ENCODE measurements at places on chromosomes 6 and 20.

DNA sequence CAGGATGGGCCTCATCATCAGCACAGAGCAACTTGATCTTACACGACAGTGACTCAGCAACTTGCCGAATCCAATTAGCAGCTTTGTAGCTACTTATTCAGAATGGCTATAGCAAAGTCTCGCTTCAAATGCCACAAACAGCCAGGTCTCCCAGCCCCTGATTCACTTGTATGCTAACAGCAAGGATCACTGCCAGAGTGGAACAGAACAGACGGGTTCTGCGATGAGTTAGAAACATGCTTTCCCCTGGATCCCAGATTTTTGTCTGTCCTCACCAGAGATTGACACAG lies 254.4 kb downstream of the NRN1 start:
- DNase-seq: no peak

DNA sequence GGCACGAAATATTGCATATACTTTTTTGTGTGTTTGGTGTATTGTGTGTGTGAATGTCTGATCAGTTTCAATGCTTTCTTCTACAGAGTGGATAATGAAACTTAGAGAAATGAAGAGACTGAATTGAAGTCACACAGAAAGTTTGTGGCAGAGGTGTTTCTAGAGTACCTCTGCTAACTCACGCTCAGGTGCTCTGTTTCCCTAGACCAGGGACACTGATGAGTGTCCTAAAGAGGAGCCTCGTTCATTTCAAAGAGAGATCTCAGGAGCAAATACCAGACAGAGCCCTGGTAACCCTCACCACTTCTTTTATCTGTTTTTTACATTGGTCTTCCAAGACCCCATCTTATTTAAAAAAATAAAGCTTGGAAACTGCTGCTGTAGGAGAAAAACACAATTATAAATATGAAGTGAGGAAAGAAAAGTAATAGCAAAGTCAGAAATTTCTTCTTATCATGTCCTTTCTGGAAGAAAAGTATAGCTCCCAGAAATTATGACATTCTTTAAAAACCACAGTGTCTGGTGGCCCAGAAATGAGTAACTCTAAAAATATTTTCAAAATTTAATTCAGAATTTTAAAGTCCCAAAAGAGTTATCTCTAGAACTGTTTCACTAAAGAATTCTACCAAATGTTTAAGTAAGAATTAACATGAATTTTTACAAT lies 720.6 kb downstream of the RFPL4B start:
- no peak for DNase-seq

DNA sequence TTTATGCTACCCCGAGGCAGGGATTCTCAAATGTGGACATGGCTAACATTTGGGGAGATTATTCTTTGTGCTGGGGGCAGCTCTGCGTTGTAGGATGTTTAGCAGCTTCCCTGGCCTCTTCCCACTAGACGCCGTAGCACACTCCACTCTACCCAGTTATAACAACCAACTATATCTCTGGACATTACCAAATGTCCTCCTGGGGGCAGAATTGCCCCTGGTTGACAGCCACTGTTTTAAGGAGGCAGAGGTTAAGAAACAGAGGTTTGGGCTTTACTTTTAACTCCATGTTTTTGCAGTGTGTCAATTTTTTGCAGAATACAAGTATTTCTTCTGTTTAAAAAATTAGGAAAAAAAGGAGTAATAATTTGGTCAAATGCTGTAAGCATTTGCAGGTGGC lies 56.2 kb upstream of the BMP6 start:
- no peak for DNase-seq

DNA sequence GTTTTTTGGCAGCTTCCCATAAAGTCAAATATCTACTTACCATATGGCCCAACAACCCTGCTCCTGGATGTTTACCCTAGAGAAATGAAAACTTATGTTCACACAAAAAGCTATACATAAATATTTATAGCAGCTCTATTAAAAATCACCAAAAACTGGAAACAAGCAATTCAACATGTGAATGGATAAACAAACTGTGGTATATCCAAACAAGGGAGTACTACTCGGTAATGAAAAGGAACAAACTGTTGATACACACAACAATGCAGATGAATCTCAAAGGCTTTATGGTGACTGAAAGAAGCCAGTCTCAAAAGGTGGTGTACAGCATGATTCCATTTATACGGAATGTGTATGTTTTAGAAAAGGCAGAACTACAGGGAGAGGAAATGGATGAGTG lies 48.4 kb downstream of the PREX1 start:
- DNase-seq: no peak

DNA sequence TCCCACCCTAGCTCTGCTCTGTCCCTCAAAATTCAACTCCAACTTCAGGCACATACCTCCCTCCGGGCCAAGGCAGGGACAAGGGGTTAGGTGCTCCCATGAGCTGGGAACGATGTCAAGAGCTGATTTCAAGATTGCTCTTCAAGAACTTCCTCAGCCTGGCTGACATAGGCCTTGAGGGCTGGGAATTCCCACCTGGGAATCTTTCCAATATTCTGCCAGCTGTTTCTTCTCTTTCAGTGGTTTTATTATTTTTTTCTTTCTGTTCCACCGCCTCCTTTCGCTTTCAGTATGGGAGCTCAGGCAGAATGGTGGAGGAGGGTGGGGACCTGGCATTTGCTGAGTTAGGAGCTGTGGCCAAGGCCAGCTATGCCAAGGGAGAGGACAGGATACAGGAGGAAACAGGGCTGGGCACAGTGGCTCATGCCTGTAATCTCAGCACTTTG lies 33.7 kb downstream of the SRSF3 start:
- no peak for DNase-seq

DNA sequence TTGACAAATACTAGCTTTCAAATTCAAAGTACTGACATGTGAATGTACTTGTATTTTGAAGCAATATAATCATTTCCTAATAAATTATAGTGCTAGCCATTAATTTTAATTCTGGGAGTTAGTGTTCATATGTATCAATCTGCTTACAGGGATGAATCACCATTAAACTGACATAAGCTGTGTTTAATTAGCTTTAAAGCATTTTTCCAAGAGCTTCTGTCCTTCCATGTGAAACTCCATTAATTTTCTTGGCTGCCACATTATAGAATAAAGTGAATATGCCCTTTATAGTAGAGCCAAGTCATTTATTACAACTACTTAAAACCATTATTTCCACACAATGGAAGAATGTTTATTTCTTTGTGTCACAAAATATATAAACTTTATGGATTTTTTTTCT lies 150.8 kb downstream of the COL21A1 start:
- DNase-seq: no peak

- DNase-seq: peak; percentile 63
Measured at GRCh38 chr6:99613409-99613704, 6.7 kb downstream of the PRDM13 start.

- DNase-seq: no peak
Measured at GRCh38 chr6:168884050-168884645, 369.5 kb downstream of the THBS2 start.

DNA sequence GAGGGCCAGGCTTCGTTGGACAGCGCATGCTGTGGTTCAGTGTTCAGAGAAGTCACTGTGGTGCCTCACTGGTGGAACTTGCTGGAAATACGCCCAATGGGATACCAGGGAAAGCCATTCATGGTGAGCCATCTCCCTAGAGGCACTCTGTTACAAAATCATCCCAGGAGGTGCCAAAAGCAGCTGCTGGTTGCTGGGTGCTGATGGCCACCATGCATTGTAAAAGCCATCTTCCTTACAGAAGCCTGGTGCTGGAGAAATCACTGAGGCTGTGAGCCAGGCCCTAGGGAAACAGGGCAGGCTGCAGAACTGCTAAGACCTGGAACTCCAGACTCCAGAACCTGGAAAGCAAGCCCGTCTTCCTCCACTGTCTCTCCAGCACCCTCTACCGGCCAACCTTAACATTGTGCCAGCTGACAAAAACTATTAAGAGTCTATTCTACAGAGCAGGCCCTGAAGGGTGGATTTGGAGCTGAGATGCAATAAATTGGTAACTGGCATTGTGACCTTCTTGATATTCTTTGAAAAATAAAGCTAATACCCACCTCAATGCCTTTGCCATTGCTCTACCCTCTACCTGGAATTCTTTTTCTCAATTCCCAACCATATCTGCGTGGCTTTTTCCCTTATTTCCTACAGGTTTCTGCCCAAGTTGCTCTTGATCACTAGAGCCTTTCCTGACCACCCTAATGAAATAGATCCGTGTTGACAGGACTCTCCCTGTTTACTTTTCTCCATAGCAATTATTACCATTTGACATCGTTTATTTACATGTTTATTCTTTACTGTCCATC lies 18.5 kb downstream of the SNRPB start:
- DNase-seq: peak; percentile 72

DNA sequence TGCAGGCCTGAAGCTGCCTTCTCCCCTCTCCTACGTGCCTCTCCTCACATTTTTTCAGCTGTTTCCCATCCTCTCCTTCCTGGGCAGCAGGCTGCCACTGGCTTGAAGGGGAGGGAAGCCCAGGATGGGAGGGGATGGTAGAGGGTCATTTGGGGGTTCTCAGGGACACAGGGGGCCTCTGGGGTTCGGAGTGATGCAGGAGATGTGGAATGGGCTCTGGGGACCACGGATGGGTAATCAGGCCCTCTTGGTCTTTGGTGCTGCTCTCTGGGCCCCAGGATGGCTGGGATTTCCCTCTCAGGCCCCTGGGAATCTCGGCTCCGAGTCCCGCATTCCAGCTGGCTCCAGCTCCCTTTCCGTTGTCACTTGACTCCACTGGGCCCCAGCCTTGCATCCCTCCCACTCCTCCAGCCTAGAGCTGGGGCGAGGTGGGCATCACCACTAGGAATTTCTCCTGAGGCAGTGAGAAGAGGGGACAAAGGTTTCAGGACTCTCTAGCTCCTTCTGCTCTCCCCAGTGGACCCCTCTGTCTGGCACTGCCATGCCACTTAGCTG lies 2.0 kb upstream of the DDR1 start:
- DNase-seq: no peak

DNA sequence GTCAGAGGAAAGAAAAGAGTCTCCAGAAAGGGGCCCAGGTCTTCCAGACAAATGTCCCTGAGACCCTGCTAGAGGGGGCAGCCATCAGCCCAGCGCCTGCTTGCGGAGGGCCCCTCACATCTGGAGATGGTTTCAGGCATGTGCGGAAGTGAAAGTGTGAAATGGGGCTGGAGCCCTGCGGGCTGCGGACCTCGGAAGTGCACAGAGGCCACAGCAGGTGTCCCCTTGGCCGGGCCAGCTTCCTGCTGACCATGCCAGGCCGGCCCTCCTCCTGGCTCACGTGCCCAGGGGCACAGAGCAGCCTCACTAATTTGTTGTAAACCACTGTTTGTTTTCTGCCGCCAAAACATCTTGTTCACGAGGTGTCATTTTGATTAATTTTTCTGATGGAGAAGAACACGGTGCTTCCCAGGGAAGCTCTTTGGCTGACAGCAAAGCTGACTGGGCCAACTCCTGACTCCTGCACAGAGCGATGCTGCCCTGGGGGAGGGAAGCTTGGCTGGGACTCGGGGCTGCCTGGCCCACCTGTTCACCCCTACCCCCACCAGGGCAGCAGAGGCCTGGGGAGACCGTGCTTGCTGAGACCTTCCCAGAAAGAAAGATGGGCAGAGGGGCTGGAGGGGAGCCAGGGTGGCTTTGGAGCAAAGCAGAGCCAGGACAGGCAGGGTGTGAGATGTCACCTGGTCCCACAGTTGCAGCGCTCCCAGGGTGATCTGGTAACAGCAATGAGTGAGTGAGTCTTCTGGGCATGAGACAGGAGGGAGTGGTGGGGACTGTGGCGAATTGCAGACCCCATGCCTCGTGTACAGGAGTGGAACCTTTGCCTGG lies 54.2 kb downstream of the BCAS4 start:
- no peak for DNase-seq

DNA sequence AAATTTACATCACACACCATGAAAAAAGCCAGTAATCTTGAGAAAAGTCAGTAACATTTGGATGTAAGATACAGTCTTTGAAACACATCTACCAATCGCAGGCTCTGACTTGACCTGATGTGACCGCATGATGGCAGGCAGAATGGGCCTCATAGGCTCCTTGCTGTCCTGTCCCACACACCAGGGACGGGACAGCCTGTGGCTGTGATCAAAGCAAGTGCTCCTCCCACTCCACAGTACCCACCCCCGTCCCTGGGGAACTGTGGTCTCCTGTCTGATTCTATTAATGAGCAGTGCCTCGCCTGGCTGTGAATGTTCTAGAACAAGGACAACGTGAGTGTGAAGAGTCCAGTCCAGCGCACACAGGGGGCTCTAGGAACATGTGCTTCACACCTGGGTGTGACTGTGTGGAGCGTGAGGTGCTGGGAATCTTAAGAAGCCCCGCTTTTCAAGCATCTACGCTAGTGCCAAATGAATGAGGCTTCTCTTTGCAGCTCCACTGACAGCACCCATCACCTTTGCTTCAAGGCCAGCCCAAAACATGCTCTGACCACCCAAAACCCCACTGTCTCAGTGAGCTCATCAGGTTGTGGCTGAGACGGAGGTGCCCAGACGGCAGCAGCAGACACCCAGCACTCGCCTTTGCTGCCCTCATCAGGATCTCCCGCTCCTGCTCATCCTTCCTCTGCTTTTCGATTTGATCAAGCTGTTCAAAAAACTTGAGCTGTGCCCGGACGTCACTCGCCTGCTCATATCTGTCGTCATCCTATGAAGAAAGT lies 67.1 kb downstream of the TAF4 start:
- DNase-seq: no peak

GRCh38 chr20:14245368-14245970 lies 91.9 kb downstream of the FLRT3 start:
- no peak for DNase-seq

DNA sequence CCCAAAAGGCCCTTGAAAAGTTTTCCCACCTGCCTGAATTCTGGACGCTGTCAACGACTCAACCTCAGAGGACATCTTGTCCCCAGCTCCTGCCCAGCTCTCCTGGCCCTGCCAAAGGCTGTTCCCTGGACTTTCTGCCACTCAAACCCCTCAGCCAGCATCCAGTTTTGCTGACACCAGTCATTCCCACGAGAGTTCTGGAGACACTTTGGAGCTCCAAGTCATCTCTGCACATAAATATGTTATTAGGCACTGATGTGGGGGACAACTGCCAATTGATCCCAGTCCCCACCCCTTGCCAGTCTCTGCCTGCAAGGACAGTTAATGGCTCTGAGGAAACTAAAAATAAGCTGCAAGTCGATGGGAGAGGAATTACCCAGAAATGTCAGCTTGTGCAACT lies 38.9 kb upstream of the KCNB1 start:
- no peak for DNase-seq

GRCh38 chr6:153436351-153436750 lies 305.3 kb upstream of the RGS17 start:
- no peak for DNase-seq

DNA sequence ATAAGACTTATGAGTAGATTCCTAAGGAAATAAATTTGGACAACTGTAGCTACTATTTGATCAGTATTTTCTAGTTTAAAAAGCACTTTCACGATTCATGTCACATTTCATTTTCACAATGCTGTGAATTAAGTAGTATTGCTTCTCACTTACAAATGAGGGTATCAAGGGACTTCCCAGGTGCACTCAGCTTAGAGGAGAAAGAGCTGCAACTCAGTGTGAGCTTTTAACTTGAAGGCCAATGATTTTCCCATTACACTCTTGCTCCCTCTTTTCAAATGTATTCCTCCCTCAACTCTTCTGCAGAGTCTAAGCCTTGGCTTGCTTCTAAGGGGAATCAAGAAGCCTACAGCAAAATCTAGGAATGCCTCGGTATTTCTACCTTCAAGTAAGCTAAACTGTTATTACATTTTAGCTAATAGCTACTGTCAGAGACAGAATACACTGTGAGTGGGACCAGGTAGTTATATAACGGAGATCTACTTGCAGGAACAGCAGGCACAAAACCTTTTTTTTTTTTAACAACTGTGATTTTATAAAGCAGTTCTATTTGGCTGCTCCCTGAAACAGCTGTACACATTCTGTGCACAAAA lies 339.0 kb downstream of the SYNE1 start:
- no peak for DNase-seq
